Hypothalamus (tissue), 51 donors: ENCODE measurements at places on chromosomes 13 and 19.

GRCh38 chr19:18014197-18014596, 6.2 kb downstream of the ARRDC2 start:
- DNase-seq = no peak

GRCh38 chr13:43758834-43759233, 27.9 kb downstream of the ENOX1 start:
- no peak for DNase-seq

- no peak for DNase-seq
Observed at GRCh38 chr13:99254830-99255229, 3.3 kb downstream of the GPR18 start.

- no peak for DNase-seq
Observed at GRCh38 chr13:34416971-34417380, 525.1 kb upstream of the NBEA start.

DNA sequence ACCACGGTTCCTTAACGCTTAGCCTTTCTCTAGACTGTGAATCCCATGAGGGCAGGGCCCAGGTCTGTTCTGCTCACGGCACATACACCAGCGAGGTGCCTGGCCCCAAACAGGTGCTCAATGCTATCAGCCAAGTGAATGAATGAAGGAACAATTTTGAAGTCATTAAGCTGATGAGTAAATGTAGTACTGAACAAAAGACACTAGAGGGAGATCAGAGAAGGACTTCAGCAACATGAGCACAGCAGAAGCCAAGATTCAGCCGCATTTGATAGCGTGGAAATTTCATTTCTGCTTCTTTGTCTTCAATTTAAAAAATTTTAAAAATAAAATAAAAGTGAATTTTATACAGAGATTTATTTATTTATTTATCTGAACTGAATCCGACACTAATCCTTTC, 20.1 kb upstream of the MYO16 start:
- no peak for DNase-seq

GRCh38 chr13:41854758-41855157, 106.2 kb downstream of the VWA8 start:
- DNase-seq = no peak

DNA sequence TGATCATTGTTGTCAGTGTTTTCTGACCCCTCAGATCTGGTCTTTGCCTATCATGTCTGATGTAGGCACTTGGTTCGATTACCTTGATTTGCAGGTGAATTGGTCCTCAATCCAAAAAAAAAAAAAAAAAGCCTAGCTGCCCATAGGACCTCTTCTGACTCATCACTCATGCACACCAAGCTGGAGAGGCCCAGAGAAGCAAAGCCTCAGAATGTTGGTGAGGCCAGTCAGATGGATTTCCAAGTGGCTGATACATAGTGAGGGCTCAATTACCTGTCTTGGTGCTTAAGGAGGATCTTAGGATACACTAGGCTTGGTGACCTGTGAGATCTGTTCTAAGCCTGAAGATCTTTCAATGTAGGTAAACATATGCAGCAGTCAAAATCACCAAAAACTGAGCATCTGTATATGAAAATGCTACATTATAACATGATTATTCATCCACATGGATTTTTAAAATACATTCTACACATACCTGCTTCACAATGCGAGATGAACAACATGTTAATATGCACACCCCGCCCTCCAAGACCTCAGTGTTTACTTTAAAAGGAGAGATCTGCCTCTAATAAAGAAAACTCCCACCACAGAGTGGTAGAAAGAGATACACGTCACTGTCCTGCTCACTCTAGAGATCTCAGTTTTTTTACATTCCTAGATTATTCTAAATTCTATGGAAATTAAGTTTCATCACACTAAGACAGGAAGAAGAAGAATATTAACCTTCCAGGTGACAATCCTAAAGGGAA, 79.9 kb upstream of the RAP2A start:
- no peak for DNase-seq

DNA sequence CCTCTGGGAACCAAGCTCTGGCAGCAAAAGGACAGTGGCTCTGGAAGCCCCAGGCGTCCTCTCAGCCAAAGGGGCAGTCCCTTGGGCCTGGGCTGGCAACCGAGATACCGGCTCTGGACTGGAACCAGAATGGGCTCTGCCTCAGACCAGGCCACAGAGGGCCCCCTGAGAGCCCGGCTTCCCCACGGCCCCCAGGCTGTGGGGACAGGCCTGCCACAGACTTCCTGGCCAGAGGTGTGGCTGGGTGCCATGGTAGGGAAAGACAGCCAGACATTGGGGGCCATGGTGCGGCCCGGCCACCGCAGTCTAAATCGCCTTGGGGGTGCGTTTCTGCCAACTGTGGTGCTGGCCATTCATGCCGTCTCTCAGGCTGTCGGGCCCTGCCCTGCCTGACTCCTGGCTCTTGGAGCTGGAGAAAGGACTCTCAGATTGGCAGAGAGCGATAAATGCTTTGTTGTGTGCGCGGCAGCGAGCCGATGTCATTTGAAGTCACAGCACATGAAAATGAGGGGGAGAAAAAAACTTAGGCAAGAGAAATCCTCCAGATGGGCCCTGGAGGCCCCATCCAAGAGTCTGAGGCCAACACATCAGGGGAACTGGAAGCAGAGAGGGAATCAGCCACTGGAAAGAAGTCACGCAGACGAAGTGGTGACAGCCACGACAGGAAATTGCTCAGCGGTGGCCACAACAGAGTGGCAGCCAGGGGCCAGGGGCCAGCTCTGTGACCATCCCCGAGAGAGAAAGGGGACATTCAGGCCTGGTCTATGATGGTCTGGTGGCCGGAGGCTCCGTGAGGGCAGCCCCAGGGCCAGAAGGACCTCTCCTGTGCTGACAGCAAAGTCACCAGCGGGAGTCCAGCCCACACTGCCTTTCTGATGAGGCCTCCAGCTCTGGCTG, 26.5 kb downstream of the SH3GL1 start:
- DNase-seq = no peak

- DNase-seq = no peak
Observed at GRCh38 chr19:56291867-56292266, 19.3 kb downstream of the EDDM13 start.

GRCh38 chr19:14441041-14441938, 8.2 kb downstream of the PKN1 start:
- DNase-seq = no peak

GRCh38 chr19:2661615-2662014, 40.9 kb downstream of the GNG7 start:
- DNase-seq = no peak

DNA sequence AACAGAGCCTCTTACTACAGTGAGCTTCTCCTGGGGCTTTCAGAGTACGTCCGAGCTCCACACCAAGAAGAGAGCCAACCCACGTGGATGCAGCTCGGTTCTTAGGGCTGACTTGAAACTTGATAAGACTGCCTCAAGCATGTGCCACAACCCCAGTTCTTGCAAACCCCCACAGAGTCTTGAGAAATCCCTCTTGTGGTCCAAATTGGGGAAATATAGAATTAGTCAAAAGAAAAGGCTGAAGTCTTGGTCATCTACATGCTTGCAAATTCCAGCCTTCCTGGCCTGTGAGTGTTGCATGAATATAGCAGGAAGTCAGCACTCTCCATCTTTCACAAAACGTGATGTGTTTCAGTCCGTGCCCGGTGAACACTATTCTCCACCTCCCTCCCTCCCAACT, 95.2 kb downstream of the GGACT start:
- no peak for DNase-seq

DNA sequence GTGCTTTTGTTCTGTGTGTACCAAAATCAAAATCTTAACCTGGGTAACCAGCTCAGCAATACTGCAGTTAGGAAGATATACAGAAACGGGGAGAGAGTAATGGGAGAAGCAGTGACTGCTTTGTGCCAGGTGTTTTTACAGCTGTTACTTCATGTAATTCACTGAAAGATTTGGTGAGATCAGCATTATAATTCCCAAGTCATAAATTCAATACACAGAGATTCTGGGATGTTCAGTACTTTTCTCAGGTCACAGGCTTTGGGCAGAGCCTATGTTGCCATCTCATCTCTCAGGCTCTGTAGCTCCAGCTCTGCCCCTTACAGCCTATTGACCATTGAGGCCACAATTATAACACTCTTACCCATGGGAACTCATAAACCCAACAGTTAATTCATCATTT, 138.5 kb downstream of the ZAR1L start:
- no peak for DNase-seq

GRCh38 chr13:90420683-90421082, 926.8 kb upstream of the MIR17HG start:
- DNase-seq = no peak

DNA sequence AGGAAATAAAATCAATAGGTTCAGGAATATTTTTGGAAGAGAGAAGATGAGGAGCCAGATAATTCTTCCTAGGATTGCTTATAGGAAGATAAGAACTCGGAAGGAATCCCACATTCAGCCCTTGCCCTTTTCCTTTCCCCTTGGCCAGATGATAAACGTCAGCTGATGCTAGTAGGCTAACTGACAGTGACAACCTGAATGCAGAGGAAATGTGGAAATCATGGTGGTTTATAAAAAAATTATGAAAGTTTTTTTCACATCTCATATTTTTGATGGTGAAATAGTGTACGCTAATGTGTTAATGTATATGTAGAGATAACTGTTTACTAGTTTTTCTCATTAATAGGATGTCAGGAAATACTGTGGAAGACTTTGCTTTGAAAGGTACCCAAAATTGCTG, 56.9 kb downstream of the EDNRB start:
- DNase-seq = no peak

DNA sequence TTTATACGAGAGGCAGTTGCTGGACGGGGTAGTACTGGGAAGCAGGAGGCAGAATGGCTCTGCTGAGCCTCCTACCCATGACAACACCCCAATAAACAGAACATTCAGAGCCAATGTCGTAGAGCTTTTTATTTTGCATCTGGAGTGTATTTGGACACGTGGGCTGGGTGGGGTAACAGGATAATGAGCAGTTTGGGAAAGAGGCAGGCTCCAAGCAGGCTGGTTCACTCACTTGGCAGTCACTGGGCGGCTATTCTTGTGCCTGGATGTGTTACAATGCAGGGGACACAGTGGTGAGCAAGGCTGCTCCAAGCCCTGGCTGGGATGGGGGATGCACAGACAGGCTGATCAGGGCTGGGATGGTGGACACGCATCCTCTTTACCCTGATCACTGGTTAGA, 9.5 kb downstream of the ACTMAP start:
- DNase-seq = no peak

GRCh38 chr13:95382916-95383315, 81.7 kb upstream of the ABCC4 start:
- DNase-seq = no peak

DNA sequence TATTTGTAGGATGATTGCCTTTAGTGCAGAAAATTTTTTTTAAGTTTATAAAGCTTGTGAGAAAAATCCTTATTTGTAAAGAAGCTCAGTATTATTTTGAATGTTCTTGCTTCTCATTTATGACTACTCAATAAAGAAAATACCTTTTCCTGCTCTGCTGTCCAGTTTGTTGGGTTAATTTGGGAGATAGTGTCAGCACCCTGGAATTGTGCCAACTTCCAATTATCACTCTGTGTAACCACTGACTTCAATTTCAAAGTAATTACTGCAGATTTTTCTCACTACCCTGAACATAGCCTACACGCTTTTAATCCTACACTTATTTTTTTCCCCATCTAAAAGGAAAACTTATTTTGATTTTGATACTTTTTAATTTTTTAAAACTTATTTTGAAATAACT, 93.1 kb downstream of the GGACT start:
- DNase-seq = no peak

DNA sequence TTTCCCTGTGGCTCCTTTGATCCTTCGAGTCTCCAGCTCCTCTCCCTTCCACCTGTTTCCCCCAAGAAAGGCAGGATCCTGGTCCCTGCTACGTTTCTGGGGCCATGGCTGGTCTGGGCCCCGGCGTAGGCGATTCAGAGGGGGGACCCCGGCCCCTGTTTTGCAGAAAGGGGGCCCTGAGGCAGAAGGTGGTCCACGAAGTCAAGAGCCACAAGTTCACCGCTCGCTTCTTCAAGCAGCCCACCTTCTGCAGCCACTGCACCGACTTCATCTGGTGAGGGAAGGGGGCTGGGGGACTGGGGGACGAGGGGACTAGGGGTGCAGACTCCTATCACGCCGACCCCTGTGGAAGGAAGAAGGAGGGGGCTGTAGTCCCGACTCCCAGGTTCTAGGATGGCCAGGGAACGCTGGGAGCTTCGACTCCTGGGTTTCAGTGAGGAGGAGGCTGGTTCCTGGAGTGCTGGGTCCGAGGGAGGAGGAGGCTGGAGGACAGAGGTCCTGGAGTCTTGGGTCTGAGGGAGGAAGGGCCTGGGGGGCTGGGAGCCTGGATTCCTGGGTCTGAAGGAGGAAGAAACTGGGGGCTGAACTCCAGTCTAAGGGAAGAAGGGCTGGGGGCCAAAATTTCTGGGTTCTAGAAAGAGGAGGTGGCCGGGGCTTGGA, 524 bp downstream of the PRKCG start:
- DNase-seq = no peak

- no peak for DNase-seq
Observed at GRCh38 chr19:58492265-58492664, 16.1 kb downstream of the ZNF446 start.

DNA sequence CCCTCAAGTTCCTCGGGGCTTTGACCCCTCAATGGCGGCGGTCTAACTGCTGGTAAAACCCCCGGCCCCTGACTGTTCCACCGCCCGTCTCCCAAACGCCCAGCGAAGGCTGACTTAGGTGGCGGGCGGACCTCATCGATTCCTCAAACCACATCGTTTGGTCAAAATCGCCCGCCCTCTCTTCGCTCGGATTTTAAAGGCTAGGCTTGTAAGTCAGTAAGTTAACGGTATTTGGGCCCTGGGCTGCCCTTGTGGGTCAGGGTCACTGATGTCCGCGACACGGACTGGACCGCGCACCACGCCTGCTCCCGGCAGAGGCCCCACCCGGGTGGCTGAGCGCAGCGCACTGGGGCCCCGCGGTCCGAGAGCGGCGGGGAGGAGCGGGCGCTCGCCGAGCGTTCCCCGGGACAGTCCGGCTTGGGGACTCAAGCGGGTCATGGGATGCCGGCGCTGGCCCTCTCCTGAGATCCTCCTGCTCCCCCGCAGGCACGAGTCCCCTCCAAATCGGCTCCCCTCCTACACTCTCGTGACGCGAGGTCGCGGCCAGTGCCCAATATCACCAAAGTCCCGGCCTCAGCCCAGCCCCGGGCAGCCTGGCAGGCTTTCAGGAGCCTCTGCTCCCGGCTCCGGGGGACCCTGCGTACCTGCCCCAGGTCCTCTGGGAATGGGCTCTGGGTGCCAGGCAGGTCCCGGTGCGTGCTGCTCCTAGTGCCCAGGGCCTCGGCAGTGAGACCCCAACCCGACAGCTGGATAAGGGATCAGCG, 1.0 kb downstream of the FLT1 start:
- DNase-seq = no peak

DNA sequence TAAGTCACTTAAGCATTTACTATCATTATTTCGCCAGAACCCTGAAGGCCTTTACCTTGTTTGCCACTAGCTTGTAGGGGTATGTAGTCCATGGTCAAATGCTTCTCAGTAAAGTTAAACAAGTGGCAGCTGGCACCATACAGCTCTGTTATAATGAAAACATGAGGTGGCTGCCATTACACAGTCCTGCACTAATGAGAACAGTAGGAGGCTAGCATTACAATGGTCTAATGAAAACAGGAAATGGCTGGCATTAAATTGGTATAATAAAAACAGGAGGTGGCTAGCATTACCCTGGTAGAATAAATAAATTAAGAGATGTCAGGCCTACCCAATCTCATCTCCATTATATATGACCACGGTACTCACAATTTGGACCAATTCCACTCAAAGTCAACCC, 107.5 kb downstream of the PCDH17 start:
- DNase-seq = no peak

- DNase-seq = peak; percentile 79
Observed at GRCh38 chr19:39328046-39328705, 7.5 kb upstream of the LRFN1 start.
